Stimulated activated CD8-positive, alpha-beta memory T cell treated with anti-CD3 and anti-CD28 coated beads, Interleukin-7, amount 100 ng/mL, for 48 hours (primary cell): ENCODE measurements at places on chromosomes 6 and 20.

DNA sequence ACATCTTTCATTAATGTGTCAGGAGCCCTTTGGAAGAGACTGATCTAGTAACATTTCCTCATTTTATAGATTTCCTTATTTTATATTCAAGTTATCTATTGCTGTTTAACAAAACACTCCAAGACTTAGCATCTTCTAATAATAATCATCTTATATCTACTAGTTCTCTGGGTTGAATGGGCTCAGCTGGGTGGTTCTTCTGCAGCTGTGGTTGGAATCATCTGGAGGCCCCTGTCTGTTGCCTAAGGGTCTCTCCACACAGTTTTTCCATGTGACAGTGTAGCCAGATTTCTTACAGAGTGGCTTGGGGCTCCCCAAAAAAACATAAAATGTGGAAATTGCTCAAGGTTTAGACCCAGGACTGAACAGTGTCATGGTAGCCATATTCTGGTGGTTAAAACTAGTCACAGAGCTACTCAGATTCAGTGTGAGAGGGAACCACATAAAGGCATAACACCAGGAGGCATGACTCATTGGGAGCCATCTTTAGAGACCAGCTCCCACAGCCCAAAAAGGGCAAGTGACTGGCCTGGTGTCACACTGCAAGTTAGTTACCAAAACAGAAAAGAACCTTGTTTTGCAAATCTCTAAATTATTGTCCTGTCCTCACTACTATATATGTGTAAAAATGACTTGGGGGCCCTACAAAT lies 11.5 kb downstream of the SLC2A10 start:
- DNase-seq = no peak

GRCh38 chr6:41426438-41426851 lies 91.0 kb downstream of the NCR2 start:
- DNase-seq = no peak

GRCh38 chr20:41654884-41655283 lies 36.7 kb upstream of the CHD6 start:
- DNase-seq = no peak

DNA sequence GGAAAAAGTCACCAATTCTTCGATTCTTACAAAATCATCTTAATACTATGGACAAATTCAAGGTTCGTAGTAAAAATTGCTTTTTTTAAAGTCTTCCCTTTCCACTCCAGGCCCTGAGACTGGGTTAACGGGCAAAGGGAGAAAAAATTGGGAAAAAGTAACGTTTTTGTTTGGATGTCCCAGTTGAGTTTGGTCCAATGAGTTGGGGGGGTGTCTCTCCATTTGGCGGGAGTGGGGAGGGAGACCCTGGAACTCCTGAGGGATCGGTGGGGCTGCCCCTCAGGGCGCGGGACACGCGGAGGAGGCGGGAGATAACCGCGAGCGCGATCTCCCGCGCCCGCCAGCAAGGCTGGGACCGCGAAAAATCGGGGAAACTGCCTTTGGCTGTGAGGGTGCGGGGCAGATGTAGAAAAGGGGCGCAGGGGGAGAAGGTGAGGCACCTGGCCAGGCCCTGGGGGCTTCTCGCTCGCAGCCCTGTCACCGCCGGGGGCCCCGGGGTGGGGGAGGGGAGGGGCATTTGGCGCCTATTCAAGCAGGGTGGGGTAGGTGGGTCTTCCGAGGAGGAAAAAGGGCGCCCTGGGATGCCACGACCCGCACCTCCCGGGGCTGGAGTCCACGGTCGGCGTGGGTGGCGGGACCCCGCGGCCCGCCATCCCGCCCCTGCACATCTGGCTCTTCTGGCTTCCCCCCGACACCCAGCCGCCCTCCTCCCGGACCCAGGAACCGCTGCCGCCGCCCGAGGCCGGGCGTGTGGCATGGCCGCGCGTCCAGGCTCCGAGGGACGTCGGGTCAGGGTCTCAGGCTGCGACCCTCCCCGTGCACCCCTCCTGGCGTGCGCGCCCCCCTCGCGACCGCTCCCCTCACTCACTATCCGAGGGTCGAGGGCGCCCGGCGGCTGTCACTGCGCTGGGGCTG lies 595 bp downstream of the FBXO5 start:
- no peak for DNase-seq

- DNase-seq = no peak
Observed at GRCh38 chr6:105036351-105036750, 79.4 kb downstream of the LIN28B start.

DNA sequence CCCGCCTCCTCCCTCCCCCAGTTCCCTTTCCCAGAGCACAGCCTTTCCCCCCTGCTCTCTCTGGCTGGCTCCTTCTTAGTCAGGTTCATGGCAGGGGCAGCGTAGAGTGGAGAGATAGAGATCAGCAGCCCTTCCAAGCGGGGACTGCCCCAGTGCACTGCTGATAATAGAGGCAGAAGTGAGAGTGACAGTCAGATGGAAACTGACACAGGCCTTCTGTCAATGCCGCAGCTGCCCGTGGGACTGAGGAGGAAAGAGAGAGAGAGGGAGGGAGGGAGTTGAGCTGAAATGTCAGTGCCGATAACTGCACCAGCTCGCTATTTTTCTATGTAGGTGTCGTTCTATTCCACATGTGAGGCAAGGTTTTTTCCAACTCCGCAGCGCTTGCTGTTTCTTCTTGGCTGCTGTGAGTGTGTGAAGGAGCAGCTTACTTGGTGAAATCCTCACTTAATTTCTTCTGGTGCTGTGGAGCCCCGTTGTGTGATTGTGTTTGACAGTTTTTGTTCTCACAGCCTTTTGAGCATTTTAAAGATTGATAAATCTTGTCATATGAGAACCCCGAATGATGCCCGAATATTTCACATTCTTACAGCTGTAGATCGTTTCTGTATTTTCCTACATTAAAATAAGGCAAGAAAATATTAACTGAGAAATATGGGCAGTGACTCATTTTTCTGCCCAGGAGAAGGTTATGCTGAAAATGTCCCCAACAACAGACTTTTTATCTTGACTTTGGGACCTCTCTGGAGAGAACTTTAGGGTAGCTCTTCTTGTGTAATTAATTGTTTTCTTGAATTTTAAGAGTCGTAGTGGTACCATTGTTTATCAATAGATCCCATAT lies 386.4 kb upstream of the MMS22L start:
- DNase-seq = peak; percentile 6

- DNase-seq = no peak
Observed at GRCh38 chr6:33634161-33634727, 13.1 kb downstream of the ITPR3 start.

- no peak for DNase-seq
Observed at GRCh38 chr6:3183066-3183465, 25.7 kb upstream of the TUBB2A start.

DNA sequence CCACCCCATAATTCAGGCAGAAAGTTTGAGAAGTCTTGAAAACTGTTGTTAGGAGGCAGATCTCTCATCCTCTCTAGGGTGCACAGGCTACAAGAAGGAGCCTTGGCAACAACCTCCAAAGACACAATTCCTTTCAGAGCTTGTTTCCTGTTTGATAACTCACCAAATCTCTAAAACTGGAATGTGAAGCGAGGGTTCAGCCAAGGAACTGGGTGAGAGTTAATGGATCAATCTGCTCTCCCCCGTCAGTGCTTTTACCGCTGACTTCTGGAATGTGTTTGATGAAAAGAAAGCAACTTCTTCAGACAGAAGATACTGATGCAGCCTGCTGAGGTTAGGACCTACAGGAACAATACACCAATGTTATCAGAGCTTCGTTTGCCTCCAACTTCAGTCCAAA lies 171.8 kb upstream of the BMP2 start:
- no peak for DNase-seq

GRCh38 chr20:16612706-16613105 lies 39.5 kb upstream of the KIF16B start:
- DNase-seq = no peak

DNA sequence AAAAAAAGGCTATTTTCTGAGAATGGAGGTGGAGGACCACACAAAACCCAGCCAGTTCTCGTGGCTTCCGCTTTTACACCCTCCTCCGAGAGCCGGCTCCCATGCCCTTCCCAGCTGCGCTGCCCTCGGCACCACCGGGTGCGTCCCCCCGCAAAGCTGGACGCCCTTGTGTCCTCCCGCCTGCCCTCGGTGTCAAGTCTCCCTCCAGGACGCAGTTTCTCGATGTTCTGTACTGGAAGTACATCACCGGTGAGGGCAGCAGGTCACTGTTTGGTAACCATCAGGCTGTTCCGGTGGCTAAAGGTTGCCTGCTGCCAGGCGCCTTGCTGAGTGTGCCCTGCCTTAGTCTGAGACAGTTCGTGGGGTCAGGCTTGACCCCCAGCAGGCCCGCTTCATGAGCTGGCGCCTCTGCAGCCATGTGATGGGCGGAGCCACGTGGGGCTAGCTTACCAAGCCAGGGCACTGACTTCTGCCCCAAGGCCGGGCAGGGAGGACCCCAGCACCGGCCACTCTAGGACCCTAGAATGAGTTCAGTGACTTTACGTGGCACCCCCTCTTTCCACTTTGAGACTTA lies 34.6 kb downstream of the RREB1 start:
- DNase-seq = no peak

DNA sequence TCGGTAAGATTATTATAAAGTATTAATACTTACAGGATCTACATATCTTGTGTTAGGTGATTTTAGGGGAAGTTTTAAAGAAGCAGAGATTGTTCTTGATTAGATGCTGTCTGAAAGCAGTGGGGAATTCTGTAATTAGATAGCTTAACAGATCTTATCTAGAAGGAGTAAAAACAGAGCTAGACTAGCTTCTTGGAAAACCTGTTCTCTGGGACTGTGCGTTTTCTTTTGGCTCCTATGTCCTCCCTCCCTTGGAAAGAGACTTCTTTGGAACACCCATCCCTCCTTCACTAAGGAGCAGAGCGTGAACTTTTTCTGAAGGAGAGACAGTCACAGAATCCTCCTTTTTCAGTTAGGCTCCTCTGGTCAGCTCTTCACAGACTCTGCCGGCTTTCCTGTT lies 83.5 kb upstream of the ZNF184 start:
- DNase-seq = no peak

GRCh38 chr6:69953491-69953890 lies 87.1 kb downstream of the COL19A1 start:
- DNase-seq = no peak

DNA sequence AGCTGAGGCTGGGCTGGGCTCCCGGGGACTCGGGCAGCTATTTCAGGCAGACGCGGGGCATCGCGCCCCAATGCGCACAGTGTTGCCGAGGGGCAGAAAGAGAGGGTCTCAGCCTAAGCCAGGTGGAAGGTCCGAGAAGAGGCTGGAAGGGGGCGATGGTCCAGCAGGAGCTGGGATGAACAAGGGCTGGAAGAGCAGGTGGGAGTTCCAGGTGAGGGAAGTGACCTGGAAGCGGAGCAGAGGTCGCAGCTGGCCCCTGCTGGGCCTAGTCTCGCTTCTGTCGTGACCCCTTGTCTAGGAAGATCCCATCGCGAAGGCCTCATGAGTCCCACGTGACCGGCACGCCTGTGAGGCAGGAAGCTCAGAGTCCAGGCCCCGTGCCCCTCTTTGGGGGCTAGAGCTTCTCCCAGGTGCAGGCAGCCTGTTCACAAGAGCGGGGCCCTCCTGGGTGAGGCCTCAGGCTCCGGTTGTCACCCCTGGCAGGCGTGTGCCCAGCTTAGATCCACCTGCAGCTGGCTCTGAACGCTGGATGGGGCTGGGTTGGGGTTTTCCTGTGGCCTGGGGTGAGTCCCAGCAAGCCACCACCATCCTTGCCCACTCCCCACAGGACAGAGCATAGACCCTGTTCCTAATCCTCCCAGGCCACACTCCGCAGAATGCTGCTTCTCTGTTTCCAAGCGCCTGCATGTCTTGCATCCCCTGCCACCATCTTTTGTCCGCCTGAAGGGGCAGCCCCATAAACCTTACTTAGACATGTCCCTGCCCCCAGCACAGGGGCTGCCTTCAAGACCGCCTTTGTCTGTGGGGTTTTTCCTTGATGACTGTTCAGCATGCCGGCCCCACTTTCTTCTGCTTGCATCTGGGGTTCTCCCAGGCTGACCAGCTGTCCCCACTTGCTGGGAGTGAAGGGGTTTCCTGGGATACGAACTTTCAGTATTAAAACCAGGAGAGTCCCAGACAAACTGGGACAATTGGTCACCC lies 15.1 kb downstream of the SLC22A3 start:
- DNase-seq = no peak

DNA sequence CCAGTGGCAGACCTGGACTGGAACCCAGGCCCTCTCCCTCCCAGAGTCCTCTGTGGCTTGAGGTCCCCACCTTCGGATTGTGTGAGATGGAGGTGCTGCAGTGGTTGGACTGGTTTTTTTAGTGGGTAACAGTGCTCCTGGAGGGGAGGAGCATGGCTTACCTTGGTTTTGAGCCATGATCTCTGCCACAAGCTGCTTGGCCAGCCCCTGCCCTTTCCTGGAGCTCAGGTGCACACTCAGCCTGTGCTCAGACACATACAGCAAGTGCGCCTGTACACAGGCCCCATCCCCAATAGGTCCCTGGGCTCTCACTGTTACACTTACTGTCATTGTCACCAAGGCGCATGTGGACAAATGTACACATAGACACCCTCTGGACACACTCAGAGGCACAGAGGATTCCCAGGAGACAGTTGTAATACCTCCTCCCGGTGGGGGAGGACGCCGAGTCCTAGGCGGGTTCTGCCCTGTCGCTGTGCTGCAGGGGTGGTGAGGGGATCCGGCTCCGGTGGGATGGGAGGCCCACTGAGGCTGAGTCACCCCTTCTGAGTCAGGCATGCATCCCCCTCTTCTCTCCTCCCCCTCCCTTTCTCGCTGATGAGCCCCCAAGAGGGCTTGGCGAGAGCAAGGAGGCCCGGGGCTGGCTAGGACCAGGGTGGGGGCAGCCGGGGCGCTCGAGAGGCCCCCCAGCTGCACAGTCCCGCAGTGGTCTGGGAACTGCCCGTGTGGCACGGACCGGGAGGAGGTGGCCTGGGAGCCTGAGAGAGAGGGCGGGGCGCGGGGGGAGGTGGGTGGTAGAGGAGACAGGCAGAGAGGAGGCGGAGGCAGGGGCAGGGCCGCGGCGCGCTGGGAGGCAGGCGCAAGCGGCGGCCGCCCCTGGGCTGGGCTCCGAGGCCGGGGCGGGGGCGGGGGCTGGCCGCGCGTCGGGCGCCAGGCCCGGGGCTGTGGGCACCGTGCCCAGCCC lies 522 bp upstream of the EPB41L1 start:
- DNase-seq = peak; percentile 16

DNA sequence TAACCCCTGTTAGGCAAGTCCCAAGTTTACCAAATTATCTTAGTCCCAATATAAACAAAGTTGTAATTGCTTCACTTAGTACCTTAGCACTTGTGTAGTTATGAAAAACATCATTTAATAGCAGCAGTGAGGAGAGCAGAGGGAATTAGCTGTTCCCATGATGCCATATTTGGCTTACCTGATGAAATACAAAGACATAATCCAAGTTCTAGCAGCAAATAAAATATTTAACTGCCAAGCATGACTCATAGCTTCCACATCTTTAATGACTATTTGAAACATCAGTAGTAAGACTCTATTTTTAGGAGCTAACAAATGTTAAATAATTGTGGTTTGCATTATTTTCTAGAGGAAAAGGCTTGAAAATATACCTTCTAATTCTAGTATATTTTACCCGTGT lies 94.0 kb upstream of the MCHR2 start:
- no peak for DNase-seq
